ENCODE measurements at places on chromosomes 12 and 14.

- no peak overlapping the region for H3K27ac ChIP-seq
- no peak overlapping the region for H3K4me3 ChIP-seq
- H3K36me3 ChIP-seq: no peaks in the 10 kb centered on the region
- no peak for DNase-seq
- no peaks in the 10 kb centered on the region for H3K27me3 ChIP-seq
- H3K4me1 ChIP-seq: no peaks in the 10 kb centered on the region
Observed at GRCh38 chr12:60112763-60113162, 516.9 kb downstream of the SLC16A7 start.

DNA sequence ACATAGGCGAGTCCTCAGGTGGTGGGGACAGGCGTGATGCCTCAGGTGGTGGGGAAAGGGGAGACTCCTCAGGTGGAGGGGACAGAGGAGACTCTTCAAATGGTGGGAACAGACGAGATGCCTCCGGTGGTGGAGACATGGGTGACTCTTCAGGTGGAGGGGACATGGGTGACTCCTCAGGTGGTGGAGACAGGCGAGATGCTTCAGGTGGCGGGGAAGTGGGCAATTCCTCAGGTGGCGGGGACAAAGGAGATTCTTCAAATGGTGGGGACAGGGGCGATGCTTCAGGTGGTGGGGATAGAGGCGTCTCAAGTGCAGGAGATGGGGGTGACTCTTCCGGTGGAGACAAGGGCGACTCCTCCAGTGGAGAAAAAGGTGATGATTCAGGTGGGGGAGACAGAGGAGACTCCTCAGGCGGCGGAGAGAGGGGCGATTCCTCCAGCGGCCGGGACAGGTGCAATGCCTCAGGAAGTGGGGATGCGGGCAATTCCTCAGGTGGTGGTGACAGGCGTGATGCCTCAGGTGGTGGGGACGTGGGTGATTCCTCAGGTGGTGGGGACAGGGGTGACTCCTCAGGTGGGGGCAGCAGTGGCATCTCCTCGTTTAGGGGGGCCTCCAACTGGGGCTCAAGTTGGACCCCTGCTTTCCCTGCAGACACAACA lies 8.7 kb downstream of the KMT2D start:
- H3K27ac ChIP-seq: no peak overlapping the region
- H3K36me3 ChIP-seq: peaks cover 85% of the 10 kb centered on the region

DNA sequence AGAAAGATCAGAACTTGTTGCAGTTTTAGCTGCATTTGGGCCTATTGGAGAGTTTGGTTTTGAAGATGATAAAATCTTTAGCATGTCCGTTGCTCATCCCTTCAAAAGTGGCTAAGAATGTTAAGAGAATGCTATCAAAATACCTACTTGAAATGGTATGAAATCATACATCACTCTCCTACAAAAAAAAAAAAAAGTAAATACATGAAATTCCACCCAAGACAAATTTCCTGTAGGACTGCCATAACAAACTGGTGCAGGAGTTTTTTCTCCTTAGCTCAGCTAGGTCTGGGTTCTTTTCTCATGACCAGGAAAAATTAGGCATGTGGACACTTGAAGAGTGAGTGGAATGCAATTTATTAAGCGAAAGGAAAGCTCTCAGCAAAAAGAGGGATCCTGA lies 15.9 kb upstream of the FAR2 start:
- DNase-seq: no peak
- H3K4me3 ChIP-seq: no peak overlapping the region
- H3K27ac ChIP-seq: no peak overlapping the region
- no peaks in the 10 kb centered on the region for H3K27me3 ChIP-seq

DNA sequence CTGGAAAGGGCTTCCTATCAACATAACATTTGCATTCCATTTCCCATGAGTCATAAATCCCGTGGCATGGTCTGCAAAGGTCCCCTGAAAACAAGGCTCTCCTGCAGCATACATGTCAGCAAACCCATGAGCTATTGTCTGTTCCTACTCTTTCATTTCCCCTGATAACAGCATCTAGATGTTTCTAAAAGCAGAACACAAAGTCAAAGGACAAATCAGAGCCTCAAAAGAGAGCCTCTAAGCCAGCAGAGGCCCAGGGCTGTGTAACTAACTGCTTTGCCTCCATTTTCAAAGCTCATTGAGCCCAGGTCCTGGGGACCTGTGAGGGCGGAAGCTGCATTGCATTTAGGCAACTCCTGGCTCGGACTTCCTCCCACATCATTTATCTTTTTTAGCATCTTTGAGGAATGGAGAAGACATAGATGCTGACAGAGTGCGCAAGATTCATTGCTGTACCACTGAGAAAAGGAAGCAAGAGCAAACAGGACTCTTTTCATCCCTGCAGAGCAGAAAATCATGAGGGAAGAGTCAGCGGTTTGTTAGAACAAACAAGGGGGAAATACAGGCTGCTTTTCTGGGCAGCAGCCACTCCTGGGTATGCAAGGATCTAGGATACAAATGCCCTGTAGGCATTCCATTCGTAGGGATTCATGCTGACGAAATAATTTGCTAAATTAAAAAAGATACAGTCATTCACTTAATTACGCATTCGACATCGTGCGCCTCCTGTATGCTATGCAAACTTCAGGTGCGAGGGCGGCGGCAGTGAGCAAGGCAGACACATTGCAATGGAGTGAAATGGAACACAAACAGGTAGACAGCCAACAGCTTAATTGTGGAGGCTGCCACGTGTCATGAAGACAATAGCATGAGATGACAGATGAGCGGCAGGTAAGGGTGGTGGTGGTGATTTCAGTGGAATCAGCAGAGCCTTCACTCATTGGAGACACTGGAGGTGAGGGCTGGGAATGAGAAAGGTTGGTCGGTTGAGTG lies 131.0 kb downstream of the TMEM132D start:
- no peak for DNase-seq
- no peak overlapping the region for H3K4me3 ChIP-seq
- H3K4me1 ChIP-seq: no peaks in the 10 kb centered on the region
- H3K36me3 ChIP-seq: no peaks in the 10 kb centered on the region

DNA sequence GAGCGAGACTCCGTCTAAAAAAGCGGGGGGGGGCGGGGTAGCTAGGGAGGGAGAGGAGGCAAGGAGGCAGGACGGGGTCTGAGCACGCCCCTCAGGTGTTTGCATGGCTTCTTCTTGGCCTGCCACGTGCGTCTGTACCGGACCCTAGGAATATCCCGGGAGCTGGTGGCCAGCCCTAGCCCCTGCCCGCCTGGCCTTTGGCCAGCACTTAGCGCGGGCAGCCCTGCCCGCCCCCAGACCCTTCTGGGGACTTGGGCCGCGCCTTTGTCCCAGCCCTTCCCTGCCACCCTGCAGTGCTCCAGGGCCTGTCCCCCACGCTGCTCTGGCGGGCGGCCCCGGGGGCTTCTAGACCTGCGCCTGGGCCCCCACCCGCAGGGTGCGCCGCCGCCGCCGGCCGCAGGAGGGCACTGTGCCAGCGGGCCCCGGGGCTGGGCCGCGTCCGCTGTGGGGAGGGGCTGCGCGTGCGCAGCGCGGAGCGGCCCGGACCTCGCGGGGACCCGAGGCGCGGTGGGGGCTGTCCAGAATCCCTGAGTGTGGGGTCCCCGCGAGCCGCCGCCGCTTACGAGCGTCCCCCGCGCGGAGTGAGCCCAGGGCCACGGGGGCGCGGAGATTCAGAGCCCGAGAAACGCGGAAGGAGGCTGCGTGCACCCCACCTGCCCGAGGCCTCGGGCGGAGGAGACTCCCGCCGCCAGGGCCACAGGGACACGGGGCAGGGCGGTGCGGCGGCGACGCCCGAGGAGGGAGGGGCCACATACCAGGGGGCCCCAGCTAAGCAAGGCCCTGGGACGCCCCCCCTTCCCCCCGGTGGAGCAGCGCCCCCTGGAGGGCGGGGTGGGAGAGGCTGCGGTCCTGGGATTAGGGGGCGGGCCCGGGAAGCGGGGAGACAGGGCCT lies 21.0 kb downstream of the SLC25A29 start:
- peak overlapping the region; percentile 91 for H3K27ac ChIP-seq
- H3K4me1 ChIP-seq: peaks cover 70% of the 10 kb centered on the region
- H3K4me3 ChIP-seq: peak overlapping the region; percentile 91
- peaks cover 19% of the 10 kb centered on the region for H3K36me3 ChIP-seq

GRCh38 chr14:85188836-85189235 lies 341.1 kb upstream of the FLRT2 start:
- no peaks in the 10 kb centered on the region for H3K36me3 ChIP-seq
- no peak overlapping the region for H3K4me3 ChIP-seq
- H3K27ac ChIP-seq: no peak overlapping the region
- no peaks in the 10 kb centered on the region for H3K4me1 ChIP-seq
- H3K27me3 ChIP-seq: no peaks in the 10 kb centered on the region
- no peak for DNase-seq

Data from esophagus squamous epithelium (tissue), 5 donors.